ENCODE measurements at places on chromosomes 5 and 9.
A peak's percentile ranks its signal among the peaks of the same experiment; 100 is the strongest.

- no peak for DNase-seq
These were observed 1.9 kb upstream of the UBTD2 start for GRCh38 chr5:172285226-172286143.

- DNase-seq = no peak
These were observed 762.8 kb downstream of the EFNA5 start for GRCh38 chr5:106907979-106908378.

- DNase-seq = no peak
These were observed 32.4 kb downstream of the ABCA1 start for GRCh38 chr9:104895572-104895971.

GRCh38 chr9:130990978-130991777 lies 17.8 kb upstream of the LAMC3 start:
- no peak for DNase-seq

GRCh38 chr5:111733571-111733970 lies 23.4 kb downstream of the NREP start:
- no peak for DNase-seq

DNA sequence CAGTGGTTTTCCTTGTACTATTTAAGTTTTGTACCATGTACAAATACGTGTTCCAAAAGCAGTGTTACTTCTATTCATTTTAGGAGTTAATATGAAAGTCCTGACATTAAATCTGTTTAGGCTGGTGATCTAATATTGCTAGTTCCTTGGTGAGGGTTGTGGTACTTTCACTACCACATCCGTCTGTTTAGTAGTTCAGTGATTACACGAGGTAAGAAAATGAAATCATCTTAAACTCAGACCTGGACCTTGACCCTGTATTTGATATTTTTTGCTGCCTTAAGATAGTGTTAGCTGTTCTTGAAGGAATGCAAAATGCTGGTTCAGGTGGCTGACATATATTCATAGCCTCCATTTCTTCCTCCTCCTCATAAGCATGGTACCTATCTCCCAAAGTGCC lies 50.3 kb downstream of the MTAP start:
- DNase-seq = no peak

DNA sequence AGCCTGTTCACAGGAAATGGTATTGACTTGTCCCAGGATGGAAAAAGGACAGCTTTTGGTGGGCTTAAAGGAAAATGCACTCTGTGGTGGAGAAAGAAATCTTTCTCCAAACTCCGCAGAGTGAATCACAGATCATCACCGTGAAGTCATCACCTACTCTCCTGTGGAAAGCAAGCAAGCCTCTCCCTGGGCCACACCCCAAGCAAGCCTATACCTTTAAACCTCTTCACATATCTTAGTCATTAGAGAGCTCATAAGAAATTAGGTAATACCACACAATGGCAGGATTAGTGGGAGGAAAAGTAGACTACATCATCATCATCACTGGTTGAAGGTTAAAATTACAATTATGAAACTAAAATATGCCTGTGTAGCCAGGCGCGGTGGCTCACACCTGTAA lies 23.2 kb downstream of the TLE1 start:
- no peak for DNase-seq

DNA sequence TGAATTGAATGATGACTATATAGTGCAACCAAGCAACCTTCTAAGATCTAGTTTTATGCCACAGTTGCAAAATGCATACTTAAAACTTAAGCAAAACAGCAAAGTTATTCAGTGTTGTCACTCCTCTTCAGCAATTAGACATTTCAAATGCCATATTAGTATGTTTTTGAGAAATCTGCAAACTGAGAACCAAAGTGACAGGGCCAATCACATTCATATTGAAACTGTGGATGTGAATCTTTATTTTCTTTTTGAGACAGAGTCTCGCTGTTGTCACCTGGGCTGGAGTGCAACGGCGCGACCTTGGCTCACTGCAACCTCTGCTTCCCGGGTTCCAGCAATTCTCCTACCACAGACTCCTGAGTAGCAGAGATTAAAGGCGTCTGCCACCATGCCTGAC lies 249.2 kb upstream of the EFNA5 start:
- no peak for DNase-seq

GRCh38 chr9:135287627-135288026 lies 192.0 kb upstream of the PPP1R26 start:
- DNase-seq = no peak

GRCh38 chr5:153987301-153987700 lies 51.4 kb downstream of the FAM114A2 start:
- DNase-seq = no peak

GRCh38 chr5:139690803-139691629 lies 42.9 kb downstream of the CXXC5 start:
- DNase-seq = no peak

- DNase-seq = no peak
These were observed 32.8 kb upstream of the SEMA4D start for GRCh38 chr9:89530726-89531125.

GRCh38 chr5:113190347-113190746 lies 213.7 kb downstream of the DCP2 start:
- no peak for DNase-seq

- no peak for DNase-seq
These were observed 41.6 kb upstream of the SARDH start for GRCh38 chr9:133779516-133780403.

- no peak for DNase-seq
These were observed 24.5 kb downstream of the CAVIN4 start for GRCh38 chr9:100602342-100602801.

DNA sequence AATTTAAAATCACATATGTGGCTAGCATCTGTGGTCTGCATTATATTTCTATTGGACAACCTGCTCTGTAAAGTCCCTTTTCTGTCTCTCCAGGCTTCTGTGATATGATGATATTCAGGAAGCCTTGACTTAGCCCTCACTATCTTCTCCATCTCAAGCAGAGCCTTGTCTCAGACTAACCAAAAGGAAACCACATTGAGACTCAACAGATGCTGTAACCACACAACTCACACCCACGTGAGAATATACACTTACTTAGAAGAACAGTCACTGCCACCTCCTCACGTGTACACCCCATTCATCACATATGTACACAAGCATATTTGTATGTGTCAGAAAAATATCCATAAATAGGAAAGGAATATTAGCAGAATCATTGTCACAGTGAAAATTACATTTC lies 33.6 kb downstream of the HTR4 start:
- DNase-seq = no peak

- DNase-seq = no peak
These were observed 340.0 kb downstream of the GABRG2 start for GRCh38 chr5:162407614-162408013.

DNA sequence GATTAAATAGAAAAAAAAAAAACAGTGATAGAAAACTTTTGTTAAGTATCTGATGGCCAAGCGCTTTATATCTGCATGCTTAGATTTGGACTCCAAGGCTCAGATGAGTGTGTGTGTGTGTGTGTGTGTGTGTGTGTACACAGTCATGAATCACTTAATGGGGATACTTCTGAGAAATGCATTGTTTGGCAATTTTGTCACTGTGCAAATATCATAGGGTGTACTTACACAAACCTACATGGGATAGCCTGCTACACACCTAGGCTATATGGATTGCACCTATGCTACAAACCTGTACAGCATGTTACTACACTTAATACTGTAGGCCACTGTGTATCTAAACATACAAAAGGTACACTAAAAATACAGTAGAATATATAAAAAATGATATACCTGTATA lies 635.6 kb upstream of the NUDT12 start:
- DNase-seq = no peak

- peak; percentile 67 for DNase-seq
These were observed 11.1 kb downstream of the REXO4 start for GRCh38 chr9:133406480-133407307.

DNA sequence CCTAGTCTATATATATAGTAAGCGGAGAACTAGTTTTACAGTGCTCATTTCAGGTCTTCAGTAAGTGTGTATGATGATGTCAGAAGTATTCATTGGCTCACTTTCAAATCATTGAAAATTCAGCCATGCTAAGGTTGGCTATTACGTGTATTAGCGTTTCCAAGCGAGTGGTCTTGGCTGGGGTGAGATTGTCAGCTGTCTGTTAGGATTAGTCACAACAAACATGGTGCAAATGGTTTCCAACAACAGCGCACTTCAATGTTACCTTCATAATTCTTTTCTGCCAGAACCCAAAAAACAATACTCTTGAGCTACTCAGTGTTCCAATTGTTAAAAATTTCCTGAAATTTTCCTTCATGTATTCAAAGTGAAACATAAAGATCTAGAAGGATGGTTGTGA lies 283.0 kb downstream of the AOPEP start:
- DNase-seq = no peak

- DNase-seq = no peak
These were observed 146.2 kb upstream of the PLCXD3 start for GRCh38 chr5:41656597-41656996.

DNA sequence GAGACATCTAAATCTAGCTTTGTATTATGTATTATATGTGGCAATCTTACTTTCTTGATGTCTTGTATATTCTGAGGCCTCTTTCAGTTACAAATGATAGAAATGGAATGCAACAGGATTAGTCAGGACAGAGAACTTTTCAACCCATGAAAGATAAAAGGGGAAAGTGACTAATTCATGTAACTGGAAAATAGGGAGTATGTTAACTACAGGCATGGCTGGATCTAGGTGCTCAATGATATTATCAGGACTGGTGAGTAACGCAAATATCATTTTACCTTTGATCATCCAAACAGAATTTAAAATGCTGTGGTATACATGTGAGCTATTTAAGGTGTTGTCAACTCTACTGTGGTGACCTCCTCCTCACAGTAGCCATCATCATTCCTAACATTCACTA lies 215.7 kb upstream of the GLRA1 start:
- no peak for DNase-seq

DNA sequence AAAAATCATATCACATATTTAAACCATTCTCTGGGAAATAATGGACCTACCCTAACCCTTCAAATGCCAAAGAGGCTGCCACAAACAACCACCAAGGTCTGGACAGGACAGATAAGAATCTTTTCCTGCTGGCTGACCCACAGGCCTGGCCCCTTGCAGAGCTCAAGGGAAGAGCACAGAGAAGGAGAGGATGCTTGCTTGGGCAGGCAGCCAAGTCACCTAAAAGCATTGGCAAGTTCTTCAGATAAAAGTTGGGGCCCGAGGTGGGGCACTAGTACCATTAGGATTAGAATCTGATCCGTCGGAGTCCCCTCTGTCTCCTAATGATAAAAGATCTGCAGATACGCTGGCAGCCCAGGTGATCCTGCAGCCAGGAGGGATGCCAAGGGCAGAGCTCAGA lies 176.6 kb downstream of the GABBR2 start:
- DNase-seq = no peak

DNA sequence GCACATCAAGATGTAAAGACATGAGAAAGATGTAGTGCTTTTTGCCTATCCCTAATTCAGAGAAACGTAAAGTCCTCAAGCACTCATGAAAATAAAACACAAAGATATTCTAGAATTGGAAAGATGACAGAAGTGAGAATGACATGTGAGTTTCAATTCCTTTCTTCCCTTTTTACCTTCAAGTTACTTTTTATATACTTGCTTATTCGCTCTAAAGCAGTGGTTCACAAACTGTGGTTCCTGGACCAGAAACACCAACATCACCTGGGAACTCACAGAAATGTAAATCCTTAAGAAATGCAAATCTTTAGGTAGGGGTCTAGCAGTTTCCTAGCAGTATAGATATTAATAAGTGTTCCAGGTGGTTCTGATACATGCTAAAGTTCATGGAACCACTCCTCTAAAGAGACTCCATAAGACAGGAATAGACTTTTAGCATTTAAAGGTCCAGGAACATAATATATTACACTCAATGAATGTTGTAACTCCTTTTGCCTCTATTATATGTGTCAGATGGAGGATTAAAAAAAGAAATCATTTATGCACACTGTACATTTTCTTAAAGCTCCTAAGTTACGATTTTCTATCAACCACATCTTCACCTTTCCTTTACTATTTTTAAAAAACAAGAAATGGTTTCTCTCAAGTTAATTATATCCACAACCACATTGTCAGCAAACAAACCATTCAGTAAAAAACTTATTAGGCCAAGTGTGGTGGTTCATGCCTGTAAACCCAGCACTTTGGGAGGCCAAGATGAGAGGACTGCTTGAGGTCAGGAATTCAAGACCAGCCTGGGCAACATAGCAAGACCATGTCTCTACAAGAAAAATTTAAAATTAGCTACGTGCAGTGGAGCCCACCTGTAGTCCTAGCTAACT lies 39.9 kb downstream of the ERP44 start:
- no peak for DNase-seq

DNA sequence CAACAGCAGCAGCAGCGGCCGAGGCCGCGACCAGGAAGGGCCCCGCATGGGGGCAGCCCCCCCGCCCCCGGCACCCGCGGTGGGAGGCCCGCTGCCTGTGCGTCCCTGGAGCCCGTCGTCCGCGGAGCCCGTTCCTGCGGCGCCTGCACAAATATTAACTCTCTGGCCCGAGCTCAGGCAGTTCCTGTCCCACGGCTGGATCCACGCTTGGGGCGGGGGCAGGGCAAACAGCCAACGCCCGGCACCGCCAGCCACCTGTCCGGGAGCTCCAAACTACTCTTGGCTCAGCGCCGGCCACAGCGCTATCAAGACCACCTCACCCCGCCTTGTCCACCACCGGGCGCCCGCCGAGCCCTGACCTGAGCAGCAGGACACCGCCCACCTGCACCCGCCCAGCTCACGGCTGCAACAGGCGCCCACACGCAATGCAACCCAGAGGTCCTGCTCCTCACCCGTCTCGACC lies at the start of gene LRRC26:
Gene LRRC26 (minus strand): TSS at position 156 of the 463 bp plus-strand sequence. CDS start 108 bp downstream, at position 48.
- no peak for DNase-seq

All from stimulated activated CD8-positive, alpha-beta memory T cell treated with anti-CD3 and anti-CD28 coated beads, Interleukin-15, amount 100 ng/mL, for 4 hours (primary cell).